ENCODE measurements at places on chromosomes 16 and 17. TPM values are rescaled to one million over a fixed set of nuclear protein-coding genes. Genes with fewer than 3 reads are reported as not detected.
A peak's percentile ranks its signal among the peaks of the same experiment; 100 is the strongest.

- H3K27me3 ChIP-seq, result no peaks in the 10 kb centered on the region
- no peak overlapping the region for H3K27ac ChIP-seq
- H3K4me3 ChIP-seq, result no peak overlapping the region
- DNase-seq, result no peak
- no peaks in the 10 kb centered on the region for H3K36me3 ChIP-seq
- no peaks in the 10 kb centered on the region for H3K4me1 ChIP-seq
Observed at GRCh38 chr16:68893710-68894705, 50.7 kb downstream of the TANGO6 start.

DNA sequence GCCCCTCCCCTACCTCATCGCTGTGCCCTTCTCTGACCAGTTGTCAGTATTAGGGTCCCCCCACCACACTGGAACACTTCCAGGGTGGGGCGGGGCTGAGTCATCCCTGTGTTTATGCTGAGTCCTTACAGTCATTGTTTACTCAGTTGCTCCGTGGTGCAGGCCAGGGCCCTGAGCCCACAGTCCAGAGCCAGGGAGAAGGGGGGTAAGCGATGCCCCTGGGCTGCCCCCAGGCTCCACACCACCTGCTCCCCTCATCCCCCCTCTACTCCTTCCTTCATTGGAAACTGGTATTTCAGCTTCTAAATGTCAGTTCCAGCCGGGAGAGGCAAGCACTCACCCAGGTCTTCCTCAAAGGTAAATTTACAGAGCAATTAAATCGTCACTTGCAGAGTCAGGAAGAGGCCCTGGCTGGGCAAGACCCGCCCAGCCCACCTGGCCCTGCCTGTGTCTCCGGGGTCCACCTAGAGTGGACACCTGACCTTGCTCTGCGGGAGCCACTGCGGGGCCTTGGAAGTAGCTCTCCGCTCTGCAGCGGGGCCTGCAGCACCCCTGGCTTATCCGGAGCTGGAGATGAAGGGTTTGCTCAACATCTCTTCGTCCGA lies 4.8 kb downstream of the ATP2A3 start:
- H3K36me3 ChIP-seq, result no peaks in the 10 kb centered on the region
- H3K27ac ChIP-seq, result no peak overlapping the region
- H3K4me1 ChIP-seq, result peaks cover 21% of the 10 kb centered on the region
- H3K27me3 ChIP-seq, result peaks cover 8% of the 10 kb centered on the region
- H3K4me3 ChIP-seq, result no peak overlapping the region

DNA sequence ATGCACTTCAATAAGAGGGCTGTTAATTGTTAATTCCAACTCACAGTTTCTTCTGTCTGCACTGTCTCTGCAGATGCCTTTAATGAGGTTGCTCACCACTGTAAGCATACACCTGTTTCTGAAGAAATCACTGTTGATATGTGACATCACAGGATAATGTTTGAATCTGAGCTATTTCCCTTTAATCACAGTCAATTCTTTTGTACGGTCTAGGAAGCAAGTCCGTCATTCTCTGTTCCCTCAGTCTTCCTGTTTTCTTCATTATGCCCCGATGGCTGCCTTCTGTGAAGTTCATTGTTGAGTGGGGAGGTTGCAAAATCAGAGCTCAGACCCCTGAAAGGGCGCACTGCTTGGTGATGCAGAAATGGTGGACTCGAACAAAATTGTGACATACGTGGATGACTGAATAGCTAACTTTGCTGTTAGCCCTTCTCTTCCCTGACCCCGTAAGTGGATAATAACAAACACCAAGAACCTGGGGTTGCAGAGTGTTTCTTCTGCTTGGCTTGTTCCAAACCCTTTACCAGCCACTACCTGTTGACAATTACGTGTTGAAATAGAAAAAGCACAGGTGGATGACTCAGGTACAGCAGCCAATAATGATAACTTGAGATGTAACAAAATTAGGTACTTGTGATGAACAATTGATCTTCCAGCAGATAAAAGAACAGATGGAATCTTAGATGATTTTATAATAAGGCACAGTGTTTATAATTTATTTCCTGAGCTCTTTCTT lies 71.9 kb upstream of the AXIN2 start:
- peaks cover 3% of the 10 kb centered on the region for H3K27me3 ChIP-seq
- H3K27ac ChIP-seq, result no peak overlapping the region
- H3K4me3 ChIP-seq, result no peak overlapping the region
- no peaks in the 10 kb centered on the region for H3K36me3 ChIP-seq
- no peaks in the 10 kb centered on the region for H3K4me1 ChIP-seq
- DNase-seq, result no peak

The ZNF319 gene
- total RNA-seq, result 13.9 TPM

- peak overlapping the region; percentile 63 for H3K4me3 ChIP-seq
- H3K27me3 ChIP-seq, result peaks cover 9% of the 10 kb centered on the region
- H3K27ac ChIP-seq, result peak overlapping the region; percentile 23
- H3K36me3 ChIP-seq, result no peaks in the 10 kb centered on the region
Observed at GRCh38 chr16:1920727-1921171, 2.5 kb upstream of the HS3ST6 start.

The CHST5 gene
- 0.64 TPM for total RNA-seq

The NPIPB12 gene
- total RNA-seq, result 75.0 TPM

DNA sequence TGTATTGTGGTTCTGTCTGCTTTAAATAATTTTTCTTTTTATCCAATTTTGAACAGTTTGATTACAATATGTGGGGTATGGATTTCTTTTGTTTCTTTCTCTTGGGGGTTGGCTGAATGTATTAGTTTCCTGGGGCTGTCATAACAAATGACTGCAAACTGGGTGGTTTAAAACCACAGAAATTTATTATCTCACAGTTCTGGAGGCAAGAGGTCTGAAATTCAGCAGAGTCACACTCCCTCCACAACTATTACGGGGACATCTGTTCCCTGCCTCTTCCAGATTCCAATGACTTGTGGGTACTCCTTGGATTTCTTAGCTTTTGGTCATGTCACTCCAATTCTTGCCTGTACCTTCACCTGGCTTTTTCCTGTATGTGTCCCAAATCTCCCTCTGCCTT lies 23.7 kb downstream of the COX11 start:
- H3K4me3 ChIP-seq, result no peak overlapping the region
- no peaks in the 10 kb centered on the region for H3K27me3 ChIP-seq
- no peaks in the 10 kb centered on the region for H3K4me1 ChIP-seq
- no peaks in the 10 kb centered on the region for H3K36me3 ChIP-seq

All from glutamatergic neuron (in vitro differentiated cells).